ENCODE measurements at places on chromosomes 12 and 14.

DNA sequence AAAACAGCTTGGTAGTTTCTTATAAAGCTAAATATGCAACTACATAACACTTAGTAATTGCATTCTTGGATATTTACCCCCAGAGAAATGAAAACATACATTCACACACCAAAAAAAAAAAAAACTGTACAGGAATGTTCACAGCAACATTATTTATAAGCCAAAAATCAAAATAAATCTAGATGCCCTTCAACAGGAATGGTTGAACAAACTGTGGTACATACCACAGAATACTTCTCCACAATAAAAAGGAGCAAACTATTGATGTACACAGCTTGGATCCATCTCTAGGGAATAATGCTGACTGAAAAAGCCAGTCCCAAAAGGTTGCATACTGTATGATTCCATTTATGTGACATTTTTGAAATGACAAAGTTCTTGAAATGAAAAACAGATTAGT lies 62.1 kb upstream of the SLC38A4 start:
- no peaks in the 10 kb centered on the region for H3K4me1 ChIP-seq
- no peaks in the 10 kb centered on the region for H3K36me3 ChIP-seq
- no peak overlapping the region for H3K4me3 ChIP-seq

GRCh38 chr14:68979722-68980451 lies 785 bp upstream of the ACTN1 start:
- no peaks in the 10 kb centered on the region for H3K36me3 ChIP-seq
- no peak overlapping the region for H3K27ac ChIP-seq
- H3K4me3 ChIP-seq, result peak overlapping the region; percentile 69
- H3K4me1 ChIP-seq, result peaks cover 3% of the 10 kb centered on the region

DNA sequence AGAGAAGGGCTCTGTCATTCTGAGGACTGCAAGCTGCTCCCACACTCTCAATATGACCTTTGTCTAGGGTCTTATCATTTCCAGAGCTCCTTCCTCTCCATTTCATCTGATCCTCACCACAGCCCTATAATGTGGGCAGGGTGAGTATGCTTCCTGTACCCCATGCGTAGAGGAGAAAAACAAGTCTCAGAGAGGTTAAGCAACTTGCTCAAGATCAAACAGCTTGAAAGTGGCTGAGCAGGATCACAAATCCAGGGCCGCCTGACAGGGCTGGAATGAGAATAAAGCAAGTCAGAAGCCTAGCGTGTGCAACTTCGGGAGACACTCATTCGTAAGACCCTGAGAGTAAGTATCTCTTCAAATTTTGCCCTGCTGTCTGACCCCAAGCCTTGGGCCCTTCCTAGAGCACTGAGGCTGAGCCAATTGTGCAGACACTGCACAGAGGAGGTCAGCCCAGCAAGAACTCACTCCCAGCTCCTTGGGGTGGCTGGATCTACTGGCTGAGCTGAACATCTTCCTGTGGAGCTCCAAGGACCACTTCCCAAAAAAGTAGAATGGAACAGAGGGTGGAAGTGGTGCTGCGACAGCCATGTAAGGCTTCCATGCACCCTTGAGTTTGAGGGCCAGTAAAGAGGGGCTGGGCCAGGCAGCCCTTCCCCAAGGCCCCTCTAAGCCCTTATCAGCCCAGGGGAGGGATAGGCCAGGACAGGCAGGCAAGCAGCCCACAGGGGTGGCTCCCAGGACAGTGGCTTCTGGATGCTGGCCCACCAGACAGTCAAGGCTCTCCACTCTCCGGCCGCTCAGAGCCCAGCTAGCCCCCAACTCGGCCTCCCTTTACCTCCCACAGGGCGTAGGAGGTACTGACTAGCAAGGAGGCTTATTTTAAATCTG lies 10.5 kb downstream of the ZFP36L1 start:
- H3K27me3 ChIP-seq, result no peaks in the 10 kb centered on the region
- no peak for DNase-seq
- H3K27ac ChIP-seq, result no peak overlapping the region
- peaks cover 29% of the 10 kb centered on the region for H3K4me1 ChIP-seq
- no peak overlapping the region for H3K4me3 ChIP-seq
- H3K36me3 ChIP-seq, result peaks cover 4% of the 10 kb centered on the region

DNA sequence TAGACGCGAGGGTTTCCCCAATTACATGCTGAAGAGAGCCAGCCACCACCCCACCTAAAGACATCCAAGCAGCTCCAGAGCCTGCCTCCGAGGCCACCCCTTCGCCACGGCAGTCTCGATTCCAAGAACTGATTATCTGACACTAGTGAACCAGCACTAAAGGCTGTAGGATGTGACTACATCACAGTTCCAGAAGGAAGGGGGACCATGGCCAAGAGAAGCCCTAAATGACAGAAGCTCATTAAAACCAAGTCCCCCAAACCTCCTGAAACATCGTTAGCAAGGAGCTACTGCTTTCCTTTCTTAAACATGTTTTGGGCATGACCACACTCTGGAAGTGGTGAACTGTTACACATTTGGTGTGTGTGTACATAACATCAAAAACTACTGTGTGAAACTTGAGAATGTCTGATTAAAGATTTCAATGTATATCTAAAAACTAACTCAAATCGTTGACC lies 88.2 kb downstream of the DUSP16 start:
- peaks cover 26% of the 10 kb centered on the region for H3K36me3 ChIP-seq
- no peaks in the 10 kb centered on the region for H3K27me3 ChIP-seq
- peaks cover 19% of the 10 kb centered on the region for H3K4me1 ChIP-seq
- peak overlapping the region; percentile 29 for H3K27ac ChIP-seq
- no peak overlapping the region for H3K4me3 ChIP-seq
- no peak for DNase-seq

DNA sequence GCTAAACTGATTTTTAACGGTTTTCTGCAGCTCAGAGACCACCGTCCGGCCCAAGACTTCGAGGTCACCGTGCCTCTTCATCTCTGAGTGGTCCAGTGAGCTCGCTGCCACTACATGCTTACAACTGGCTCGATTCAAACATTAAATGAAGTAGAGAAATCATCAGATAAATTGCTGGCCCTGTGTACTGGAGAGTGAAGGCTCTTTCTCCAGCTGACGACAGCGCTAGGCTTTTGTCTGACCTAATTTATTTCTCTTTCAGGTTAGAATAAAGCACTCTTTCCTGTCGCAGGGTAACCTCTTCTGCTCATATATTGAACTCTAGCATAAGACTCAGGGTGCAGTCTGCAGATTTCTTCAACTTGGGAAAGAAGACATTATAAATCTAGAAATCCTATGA lies 6.4 kb downstream of the BCL11B start:
- peaks cover 8% of the 10 kb centered on the region for H3K4me1 ChIP-seq
- H3K27me3 ChIP-seq, result peaks cover 38% of the 10 kb centered on the region
- H3K27ac ChIP-seq, result no peak overlapping the region
- no peaks in the 10 kb centered on the region for H3K36me3 ChIP-seq

- DNase-seq, result no peak
- H3K4me1 ChIP-seq, result no peaks in the 10 kb centered on the region
- H3K27ac ChIP-seq, result no peak overlapping the region
- peaks cover 2% of the 10 kb centered on the region for H3K27me3 ChIP-seq
Measured at GRCh38 chr12:31227401-31227981, 98.5 kb downstream of the SINHCAF start.

- H3K27ac ChIP-seq, result no peak overlapping the region
- peaks cover 11% of the 10 kb centered on the region for H3K27me3 ChIP-seq
- no peak for DNase-seq
- H3K4me3 ChIP-seq, result no peak overlapping the region
Measured at GRCh38 chr12:107436836-107437235, 248.8 kb upstream of the PWP1 start.

DNA sequence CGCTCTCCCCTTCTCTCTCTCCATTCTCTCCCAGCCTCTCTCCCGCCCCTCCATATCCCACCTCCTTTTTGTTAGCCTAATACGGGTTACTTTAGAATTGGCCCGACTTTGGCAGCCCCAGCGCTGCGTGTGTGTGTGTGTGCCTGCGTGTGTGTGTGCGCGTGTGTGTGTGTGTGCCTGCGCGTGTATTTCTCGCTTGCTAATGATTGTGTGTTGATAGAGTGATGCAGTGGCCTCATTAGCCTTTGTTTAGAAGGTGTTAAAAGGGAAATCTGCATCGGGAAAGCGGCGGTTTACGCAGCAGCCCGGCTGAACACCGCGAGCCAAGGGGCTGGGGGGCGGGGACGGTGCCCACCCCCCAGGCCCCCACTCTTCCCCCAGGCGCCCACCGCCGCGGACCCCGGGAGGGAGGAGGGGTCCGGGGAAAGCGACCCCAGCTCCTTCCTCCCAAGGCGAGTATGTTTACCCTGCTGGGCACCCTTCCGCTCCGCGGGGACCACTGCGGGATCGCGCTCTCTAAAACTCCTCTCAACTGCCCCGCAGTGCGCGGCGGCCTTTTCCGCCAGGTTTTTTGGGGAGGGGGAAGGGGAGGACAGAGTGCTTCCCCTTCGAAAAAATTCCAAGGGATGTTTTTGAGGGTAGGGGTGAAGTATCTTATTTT lies 6.8 kb upstream of the LHX5 start:
- peaks cover 40% of the 10 kb centered on the region for H3K27me3 ChIP-seq
- H3K4me1 ChIP-seq, result peaks cover 10% of the 10 kb centered on the region
- H3K27ac ChIP-seq, result no peak overlapping the region

DNA sequence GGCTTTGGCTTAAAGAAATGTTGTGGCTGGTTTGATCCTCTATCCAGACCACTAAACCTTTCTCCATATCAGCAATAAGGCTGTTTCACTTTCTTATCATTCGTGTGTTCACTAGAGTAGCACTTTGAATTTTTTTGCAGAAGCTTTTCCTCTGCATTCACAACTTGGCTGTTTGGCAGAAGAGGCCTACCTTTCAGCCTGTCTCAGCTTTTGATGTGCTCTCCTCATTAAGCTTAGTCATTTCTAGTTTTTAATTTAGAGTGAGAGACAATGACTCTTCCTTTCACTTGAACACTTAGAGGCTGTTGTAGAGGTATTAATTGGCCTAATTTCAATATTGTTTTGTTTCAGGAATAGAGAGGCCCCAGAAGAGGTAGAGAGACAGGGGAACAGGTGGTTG lies 13.8 kb downstream of the KCNMB4 start:
- H3K27me3 ChIP-seq, result no peaks in the 10 kb centered on the region
- H3K27ac ChIP-seq, result no peak overlapping the region
- no peak overlapping the region for H3K4me3 ChIP-seq
- no peak for DNase-seq
- no peaks in the 10 kb centered on the region for H3K4me1 ChIP-seq
- peaks cover 6% of the 10 kb centered on the region for H3K36me3 ChIP-seq

DNA sequence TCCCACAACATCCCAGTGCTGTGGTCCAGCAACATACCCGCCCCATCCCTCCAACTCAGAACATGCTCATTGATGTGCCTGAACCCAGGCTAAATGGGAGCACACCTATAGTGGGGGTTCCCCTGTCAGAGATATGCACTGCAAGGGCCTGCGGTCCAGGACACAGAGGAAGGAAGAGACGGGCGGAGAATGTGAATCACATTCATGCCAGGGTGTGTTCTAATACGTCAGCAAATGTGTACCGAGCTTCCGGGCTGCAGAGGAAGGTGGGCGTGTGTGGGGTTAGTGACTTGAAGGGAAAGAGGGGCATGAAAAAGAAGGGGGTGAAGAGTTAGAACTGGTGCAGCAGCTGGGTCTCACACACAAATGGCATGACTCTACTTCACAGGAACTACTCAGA lies 83.7 kb downstream of the DPF3 start:
- H3K4me3 ChIP-seq, result peak overlapping the region; percentile 15
- H3K4me1 ChIP-seq, result peaks cover 30% of the 10 kb centered on the region
- peaks cover 6% of the 10 kb centered on the region for H3K36me3 ChIP-seq
- H3K27ac ChIP-seq, result peak overlapping the region; percentile 9

- peaks cover 7% of the 10 kb centered on the region for H3K36me3 ChIP-seq
- no peak for DNase-seq
- H3K4me1 ChIP-seq, result peaks cover 20% of the 10 kb centered on the region
- H3K4me3 ChIP-seq, result no peak overlapping the region
- H3K27ac ChIP-seq, result no peak overlapping the region
Measured at GRCh38 chr12:121144416-121144914, 11.8 kb downstream of the P2RX7 start.

Measured in memory B cell (primary cell).